ENCODE measurements at places on chromosomes 4 and X.

DNA sequence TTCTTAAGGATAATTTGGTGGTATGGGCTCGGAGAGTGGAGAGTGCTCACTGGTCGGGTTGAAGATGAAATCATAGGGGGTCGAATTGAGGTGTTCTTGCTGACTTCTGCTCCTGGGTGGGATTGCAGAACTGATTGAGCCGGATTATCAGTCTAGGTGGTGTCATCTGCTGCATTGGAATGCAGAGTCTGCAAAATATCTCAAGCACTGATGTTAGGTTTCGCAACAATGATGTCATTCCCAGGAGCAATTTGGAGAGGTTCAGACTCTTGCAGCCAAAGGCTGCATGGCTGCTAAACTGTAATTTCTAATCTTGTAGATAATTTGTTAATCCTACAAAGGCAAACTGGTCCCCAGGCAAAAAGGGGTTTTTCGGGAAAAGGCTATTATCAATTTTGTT lies 67.7 kb downstream of the RHOH start:
- DNase-seq, result no peak

- DNase-seq, result no peak
These were observed 51.2 kb upstream of the CHRNA9 start for GRCh38 chr4:40283968-40284367.

DNA sequence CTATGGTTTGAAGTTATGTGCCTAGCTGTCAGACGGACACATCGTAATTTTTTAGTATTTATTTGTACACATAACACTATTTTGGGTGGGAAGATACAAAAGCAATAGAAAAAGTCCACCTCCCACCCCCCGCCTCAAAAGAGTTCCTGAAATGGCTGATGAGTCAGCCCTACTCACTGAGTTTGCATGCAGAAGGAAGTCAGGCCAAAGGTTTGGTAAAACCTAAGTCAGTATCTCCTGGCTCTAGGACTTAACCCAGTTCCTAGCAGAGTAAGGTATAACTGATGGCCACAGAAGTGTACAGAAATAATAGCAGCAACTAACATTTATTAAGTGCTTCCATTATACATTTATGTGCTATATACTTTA lies 2.9 kb upstream of the KLHL2 start:
- DNase-seq, result no peak

- DNase-seq, result no peak
These were observed 7.8 kb upstream of the TMEM144 start for GRCh38 chr4:158202481-158202880.

GRCh38 chrX:7127056-7127455 lies 20.5 kb upstream of the STS start:
- no peak for DNase-seq

- no peak for DNase-seq
These were observed 44.0 kb upstream of the SCD5 start for GRCh38 chr4:82842593-82842992.

DNA sequence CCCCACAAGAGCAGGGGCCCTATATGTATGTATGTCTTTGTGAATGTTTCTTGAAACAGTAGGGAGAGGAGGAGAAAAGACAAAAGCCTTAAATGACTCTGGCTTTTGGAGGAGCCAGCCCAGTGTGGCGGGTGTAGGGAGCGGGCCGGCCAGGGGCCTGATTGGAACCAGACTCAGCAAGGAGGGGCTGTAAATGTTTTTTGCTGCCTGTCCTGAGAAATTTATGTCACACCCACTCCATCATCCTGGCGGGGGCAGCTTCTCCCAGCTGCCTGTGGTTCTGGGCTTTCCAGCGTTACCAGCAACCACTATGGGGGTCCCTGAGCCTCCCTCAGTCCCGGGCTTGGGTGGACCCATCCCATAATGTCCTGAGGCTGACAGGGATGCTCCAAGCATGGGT lies 130.8 kb downstream of the PJA1 start:
- DNase-seq, result no peak

DNA sequence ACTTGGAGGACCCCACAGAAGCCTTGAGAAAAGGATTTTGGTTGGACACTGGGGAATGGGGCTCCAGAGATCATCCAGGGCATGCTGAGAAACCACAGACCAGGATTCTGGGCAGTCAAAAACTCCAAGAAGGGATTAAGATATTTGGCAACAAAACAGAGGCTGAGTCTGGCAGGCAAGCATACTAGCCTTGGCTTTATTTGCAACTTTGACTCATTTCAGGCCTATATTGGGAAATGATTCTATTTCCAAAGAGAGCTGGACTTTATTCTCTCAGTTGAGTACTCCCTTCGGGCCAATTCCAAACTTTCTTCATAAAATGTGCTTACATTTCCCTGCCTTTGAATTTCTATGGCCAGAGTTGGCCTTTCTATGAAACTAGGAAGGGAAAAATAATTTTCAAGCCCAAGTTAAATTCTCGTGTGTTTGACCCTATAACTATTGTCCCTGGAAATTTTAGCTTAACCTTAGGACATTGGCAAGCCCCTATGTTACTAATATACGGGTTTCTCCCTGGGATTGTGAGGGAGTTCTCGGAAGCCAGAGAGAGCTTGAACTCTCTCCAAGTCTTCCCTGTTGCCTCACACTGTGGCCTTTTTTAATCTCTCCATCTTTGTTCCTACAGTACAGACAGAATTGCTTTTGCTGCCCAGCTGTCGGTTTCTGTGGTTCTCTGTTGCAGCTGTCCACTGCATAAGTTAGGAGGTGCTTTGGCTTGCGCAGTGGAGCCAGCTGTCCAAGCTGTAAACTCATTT lies 112.6 kb upstream of the FAM9A start:
- no peak for DNase-seq

- no peak for DNase-seq
These were observed 871.1 kb upstream of the SLIT2 start for GRCh38 chr4:19380600-19380999.

DNA sequence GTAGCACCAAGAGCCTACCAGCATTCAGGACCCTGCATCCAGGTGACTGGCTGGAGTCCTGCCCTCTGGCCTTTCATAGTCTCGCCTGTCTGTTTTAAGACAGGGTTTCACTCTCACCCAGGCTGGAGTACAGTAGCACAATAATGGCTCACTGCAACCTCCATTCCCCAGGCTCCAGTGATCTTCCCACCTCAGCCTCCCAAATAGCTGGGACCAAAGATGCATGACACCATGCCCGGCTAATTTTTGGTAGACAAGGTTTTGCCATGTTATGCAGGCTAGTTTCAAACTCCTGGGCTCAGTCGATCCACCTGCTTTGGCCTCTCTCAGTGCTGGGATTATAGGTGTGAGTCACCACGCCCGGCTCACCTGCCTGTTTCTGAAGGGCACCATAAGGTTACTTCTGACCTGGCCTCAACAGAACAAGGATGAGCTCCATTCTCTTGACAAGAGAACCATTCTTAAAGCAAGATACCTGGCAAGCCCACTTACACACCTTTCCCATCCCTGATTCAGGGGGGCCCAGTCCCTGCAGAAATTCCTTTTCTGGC lies 6.7 kb downstream of the RPS4X start:
- DNase-seq, result no peak

- DNase-seq, result peak; percentile 76
These were observed 14.1 kb downstream of the HTRA3 start for GRCh38 chr4:8283631-8284121.

- DNase-seq, result no peak
These were observed 42.3 kb upstream of the MAN2B2 start for GRCh38 chr4:6532658-6533057.

- peak; percentile 42 for DNase-seq
These were observed 85.2 kb upstream of the SLIT2 start for GRCh38 chr4:20166544-20166943.

DNA sequence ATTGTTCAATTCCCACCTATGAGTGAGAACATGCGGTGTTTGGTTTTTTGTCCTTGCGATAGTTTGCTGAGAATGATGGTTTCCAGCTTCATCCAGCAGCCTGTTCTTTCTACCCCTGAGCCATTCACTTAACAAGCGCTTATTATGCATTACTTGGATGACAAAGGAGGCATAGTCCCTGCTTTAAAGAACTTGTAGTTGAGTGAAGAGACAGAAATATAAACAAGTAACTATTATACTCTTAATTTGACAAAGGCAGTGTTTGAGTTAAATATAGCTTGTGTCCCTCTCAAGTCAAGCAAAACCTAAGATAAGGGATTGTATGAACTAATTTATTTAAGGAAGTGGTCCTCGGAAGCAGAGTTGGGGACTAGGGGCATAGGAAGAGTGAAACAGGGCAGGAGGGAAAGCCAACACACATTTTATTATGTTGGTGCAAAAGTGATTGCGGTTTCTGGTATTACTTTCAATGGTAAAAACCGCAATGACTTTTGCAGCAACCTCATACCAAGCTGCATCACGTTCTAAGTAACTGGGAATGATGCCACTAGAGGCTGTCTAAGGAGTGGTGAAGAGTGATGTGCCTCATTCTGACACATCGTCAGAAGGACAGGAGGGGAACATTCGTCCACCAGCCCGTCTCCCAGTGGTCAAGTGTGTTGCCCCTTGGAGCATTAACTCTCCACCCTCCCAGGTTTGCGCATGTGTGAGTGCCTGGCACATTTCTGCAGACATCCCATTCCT lies 41.8 kb downstream of the QDPR start:
- no peak for DNase-seq

- DNase-seq, result peak; percentile 29
These were observed 408 bp downstream of the TMEM33 start for GRCh38 chr4:41935652-41936021.

- no peak for DNase-seq
These were observed 427.1 kb upstream of the FAM47C start for GRCh38 chrX:36581030-36581429.

GRCh38 chrX:250965-251364 lies 30.2 kb upstream of the PLCXD1 start:
- DNase-seq, result no peak

- DNase-seq, result no peak
These were observed 14.6 kb upstream of the FMR1 start for GRCh38 chrX:147897117-147897516.

DNA sequence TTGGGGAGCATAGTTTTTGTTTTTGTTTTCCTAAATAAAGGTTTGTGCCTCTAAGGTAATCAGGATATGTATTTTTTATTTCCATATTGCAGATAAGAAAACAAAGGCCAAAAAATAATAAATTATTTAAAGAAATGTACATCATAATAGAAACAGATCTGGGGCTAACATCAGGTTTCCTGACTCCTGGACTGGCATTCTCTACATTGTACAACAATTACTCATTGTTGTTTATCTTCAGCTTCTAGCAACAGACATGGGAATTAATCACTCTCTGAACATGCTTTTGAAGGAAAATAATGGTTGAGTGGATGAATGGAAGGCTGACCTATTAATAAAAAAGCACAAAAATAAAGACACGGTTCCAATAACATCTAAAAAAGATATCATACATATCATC lies 146.2 kb downstream of the KCNIP4 start:
- no peak for DNase-seq

DNA sequence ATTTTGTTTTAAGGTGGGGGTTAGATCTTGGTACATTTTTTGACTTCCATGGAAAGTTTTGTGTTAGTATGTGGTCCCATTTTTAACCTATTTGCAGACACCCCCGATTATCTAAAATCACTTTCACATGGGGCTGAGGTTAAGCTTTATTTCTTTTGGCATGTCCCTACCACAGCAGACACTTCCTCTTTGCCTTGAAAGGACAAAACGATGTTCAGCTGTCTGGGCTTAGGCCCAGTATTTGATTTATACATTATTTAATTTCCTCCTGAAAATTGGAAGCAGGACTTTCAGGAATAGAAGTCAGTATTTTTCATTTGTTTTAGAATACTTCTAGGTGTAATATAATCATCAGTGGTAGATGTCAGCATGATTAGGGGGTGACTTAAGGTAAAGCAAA lies 112.4 kb upstream of the SPRY1 start:
- no peak for DNase-seq

DNA sequence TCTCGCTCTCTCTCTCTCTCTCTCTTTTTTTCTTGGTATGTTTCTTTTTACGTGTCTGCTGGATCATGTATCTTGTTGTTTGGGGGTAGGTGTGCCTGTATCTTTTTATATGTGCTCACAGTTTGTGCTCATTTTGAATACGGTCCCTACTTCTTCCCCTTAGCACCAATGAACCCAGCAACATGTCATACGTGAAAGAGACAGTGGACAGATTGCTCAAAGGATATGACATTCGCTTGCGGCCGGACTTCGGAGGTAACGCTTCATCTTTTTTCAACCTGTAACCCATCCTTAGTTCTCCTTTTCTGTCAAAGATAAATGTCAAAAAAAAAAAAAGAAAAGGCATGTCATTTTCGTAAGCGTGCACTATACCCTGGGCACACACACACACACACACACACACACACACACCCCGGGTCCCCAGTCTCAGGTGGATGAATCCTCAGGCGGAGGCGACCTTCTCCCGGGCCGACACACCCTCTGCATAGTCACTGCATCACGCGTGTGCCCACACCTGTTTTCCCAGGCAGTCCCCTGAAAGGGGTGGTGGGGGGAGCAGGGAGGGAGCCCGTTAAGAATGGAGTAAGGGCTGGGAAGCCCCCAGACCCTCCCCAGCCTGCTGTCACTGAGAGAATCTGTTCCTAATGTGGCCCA lies 511 bp downstream of the GABRB1 start:
- peak; percentile 6 for DNase-seq

- no peak for DNase-seq
These were observed 40.3 kb downstream of the POLR2B start for GRCh38 chr4:57018980-57019379.

DNA sequence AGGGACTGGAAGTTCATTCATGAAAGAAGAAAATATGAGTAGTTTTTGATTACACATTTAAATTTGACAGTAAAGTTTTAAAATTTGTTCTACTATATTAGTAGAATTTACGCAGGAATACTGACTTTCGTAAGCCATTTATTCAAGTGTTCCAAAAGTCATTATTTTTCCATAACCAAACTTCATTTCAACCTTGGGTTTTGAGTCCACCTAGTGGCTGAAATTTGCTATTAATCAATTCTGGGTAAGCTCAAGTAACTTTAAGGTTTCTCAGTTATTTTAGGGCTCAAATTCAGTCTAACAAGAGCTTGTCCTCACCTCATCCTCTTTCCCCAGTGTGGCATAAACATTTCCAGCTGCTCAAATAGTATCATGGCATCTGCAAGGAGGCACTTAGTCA lies 175.4 kb downstream of the SH3BGRL start:
- peak; percentile 1 for DNase-seq

DNA sequence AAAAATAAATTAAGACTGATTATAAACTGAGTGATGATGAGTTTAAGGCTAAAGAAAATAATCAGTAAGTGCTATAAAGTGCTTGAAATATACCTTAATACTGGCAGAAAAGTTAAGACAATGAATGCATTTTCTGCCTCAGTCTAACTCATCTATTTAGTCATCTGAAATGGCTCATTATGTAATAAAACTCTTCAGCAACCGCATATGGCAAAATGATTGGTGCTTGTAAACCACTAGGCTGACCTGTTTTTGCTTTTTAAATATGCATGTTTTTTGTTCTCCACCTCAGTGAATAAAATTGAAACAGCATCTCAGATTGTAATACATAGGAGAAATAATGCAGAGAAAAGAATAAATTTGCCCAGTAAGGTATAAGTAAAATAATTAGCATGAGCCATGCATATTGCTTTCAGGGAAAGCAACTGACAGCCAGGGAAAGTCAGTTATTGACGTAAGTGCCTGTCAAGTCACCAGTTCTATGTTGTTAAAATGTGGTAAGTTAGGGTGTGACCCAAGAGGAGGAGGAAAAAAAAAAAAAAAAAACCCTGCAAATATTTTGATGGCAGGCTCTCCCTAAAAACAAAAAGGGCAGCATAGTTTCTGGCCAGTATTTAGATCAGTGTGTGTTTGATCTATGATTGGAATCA lies 167.5 kb downstream of the PALLD start:
- no peak for DNase-seq

- DNase-seq, result no peak
These were observed 29.9 kb downstream of the RNF175 start for GRCh38 chr4:153729895-153730294.

GRCh38 chr4:39096847-39097246 lies 34.8 kb downstream of the KLHL5 start:
- DNase-seq, result no peak

GRCh38 chr4:53929955-53930798 lies 134.2 kb downstream of the CHIC2 start:
- peak; percentile 83 for DNase-seq
